Fibroblast of upper back skin (primary cell): ENCODE measurements at places on chromosomes 16 and 17.
A peak's percentile ranks its signal among the peaks of the same experiment; 100 is the strongest.

DNA sequence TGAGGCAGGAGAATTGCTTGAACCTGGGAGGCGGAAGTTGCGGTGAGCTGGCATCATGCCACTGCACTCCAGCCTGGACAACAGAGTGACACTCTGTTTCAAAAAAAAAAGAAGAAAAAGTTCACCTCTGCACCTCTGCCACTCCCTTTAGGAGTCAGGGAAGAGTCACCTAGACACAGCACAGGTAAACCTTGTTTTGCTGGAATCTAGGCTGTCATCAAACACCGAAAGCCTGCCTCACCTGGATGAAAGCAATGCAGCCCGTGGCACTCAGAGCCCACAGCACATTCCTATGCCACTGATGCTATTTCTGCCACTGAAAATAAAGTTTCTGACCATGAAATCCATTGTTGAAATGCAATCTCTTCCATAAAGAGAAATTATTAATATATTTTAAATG is 22.2 kb downstream of the CFAP52 start:
- DNase-seq = no peak

DNA sequence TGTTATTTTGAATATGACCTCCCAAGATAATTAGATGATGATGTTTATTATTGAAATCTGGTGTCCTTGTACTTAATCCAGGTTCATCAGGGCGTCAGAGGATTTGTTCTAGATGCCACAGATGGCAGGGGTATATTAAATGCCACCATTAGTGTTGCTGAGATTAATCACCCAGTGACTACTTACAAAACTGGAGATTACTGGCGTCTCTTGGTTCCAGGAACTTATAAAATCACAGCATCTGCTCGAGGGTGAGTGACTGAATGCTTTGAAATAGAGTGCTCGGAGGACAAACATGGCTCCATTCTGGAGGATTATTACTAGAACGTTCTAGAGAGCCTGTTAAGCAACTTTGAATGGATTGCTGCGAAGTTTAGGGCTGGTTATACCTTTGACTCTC is 33.5 kb upstream of the GOSR1 start:
- DNase-seq = no peak

DNA sequence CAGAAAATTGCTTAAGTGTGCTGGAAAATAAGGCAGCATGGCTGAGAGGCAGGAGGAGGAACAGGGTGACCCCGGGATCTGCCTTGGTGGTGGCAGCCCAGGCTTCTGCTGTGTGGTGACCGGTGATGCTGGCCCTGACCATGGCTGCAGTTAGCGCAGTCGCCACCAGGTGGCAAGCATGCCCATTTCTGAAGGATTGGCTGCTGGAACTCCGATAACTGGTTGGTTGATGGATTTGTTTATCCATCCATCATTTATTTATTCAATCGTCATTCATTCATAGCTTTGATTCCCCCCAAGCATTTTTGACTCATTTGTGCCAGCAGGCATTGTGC is 29.1 kb upstream of the ITGA3 start:
- DNase-seq = peak; percentile 77

- DNase-seq = no peak
These were observed 78.8 kb upstream of the CBX4 start for GRCh38 chr17:79917902-79918484.

GRCh38 chr16:53034306-53034705 is 18.4 kb downstream of the CHD9NB start:
- DNase-seq = no peak

DNA sequence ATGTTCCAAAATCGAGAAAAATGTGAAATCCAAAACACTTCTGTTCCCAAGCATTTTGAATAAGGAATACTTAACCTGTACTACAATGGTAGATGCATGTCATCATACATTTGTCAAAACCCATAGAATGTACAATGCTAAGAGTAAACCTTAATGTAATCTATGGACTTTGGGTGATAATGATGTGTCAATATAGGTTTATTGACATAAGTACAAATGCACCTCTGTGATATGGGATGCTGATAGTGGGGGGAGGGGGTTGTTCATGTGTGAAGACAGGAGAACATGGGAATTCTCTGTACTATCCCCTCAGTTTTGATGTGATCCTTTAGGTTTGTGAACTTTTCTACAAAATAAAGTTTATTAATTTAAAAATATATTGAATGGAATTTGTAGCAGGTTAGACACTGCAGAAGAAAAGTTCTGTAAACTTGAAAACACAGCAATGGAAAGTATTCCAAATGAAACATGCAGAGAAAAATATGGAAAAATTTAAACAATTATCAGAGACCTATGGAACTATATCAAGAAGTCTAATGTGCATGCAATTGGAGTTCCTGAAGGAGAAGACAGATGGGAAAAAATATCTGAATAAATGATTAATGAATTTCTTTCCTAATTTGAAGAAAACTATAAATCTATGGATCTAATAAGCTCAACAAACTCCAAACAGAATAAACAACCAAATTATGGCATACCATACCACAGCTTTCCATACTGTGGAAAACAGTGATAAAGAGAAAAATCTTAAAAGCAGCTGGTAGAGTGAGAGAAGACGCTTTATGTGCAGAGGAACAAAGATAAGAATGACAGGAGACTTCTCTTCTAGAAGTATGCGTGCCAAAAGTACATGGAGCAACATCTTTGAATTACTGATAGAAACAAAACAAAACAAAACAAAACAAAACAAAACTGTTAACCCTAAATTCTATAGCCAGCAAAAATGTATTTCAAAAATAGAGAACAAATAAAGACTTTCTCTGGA is 34.7 kb upstream of the MSI2 start:
- no peak for DNase-seq

- DNase-seq = peak; percentile 33
These were observed at the start of gene NTN3 for GRCh38 chr16:2471016-2471652. Gene NTN3 (plus strand): TSS chr16:2471297. CDS start chr16:2471702, 405 bp downstream.

GRCh38 chr16:56423584-56424403 is 1.6 kb downstream of the AMFR start:
- no peak for DNase-seq

GRCh38 chr17:49404361-49404760 is 10.3 kb downstream of the PHB1 start:
- DNase-seq = no peak

GRCh38 chr16:89369266-89369895 is 121.0 kb downstream of the ANKRD11 start:
- no peak for DNase-seq
